Small intestine (tissue), 16 donors: ENCODE measurements at places on chromosomes 5 and 9. TPM values are rescaled to one million over a fixed set of nuclear protein-coding genes. Genes with fewer than 3 reads are reported as not detected.
A peak's percentile ranks its signal among the peaks of the same experiment; 100 is the strongest.

DNA sequence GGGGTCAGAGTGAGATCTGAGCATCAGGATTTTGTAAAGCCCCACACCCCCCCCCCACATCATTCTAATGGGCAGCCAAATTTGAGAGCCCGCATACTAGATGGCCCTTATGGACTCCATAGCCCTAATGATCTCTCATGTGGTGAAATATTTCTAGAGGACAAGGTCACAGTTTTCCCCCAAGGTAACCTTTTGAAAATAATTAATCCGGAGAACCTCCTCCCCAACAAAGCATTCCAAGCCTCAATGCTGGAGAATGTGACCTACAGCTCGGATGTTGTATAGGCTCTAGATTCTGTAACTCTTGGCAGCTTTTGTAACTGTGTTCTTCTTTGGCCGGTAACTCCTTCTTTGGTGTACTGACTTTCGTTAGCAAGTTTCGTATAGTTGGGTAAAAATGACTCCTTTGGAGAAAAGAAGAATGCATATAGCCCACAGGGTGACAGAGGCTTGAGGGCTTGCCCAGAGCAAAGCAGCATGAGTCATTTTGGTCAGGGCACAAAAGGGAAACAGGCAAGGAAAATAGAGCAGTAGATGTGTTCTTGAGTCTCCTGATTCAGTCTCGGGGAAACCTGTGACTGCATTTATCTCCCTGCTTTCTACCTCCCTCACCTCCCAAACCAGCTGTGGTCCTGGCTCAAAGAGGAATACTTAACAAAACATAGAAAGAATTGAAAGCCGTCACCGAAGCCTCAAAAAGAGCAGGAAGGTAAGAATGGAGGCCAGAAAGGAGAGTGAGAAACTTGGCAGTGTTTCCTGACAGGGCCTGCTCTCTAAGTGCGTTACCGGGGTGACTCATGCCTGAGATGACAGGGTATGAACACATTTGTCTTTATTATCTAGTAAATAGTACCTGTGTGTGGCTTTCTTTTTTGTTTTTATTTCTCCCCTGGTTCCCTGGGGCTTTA, 6.6 kb upstream of the XPA start:
- H3K4me3 ChIP-seq, result no peak overlapping the region
- H3K36me3 ChIP-seq, result no peaks in the 10 kb centered on the region
- H3K27ac ChIP-seq, result no peak overlapping the region
- H3K4me1 ChIP-seq, result no peaks in the 10 kb centered on the region
- peak; percentile 63 for DNase-seq
- no peaks in the 10 kb centered on the region for H3K27me3 ChIP-seq

The MACIR gene
- 9.8 TPM for polyA plus RNA-seq

The EGFLAM gene
- 0.54 TPM for polyA plus RNA-seq

GRCh38 chr5:149439899-149440542, 60.9 kb upstream of the IL17B start:
- peak; percentile 90 for DNase-seq
- H3K27me3 ChIP-seq, result no peaks in the 10 kb centered on the region
- H3K4me3 ChIP-seq, result no peak overlapping the region
- H3K4me1 ChIP-seq, result no peaks in the 10 kb centered on the region
- no peaks in the 10 kb centered on the region for H3K36me3 ChIP-seq
- peak overlapping the region; percentile 24 for H3K27ac ChIP-seq
